ENCODE measurements at places on chromosomes 5 and 9. TPM values are rescaled to one million over a fixed set of nuclear protein-coding genes. Genes with fewer than 3 reads are reported as not detected.

The LCN10 gene
- total RNA-seq: 1.1 TPM

The KCNV2 gene
- not detected for total RNA-seq

The LRRC70 gene
- 0.73 TPM for total RNA-seq

DNA sequence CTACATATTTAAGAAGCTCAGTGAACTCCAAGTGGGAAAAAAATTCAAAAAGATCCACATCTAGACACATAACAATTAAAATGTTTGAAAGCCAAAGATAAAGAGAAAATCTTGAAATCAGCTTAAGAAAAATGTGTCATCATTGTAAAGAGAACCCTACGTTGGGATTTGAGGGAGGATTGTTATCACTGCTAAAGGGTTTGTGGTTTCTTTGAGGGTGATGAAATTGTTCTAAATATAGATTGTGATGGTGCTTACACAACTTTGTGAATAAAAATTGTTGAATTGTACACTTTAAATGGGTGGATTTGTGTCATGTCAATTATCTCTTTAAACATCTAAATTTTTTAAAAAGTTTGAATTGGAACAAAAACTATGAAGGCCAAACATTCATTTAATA is 92.2 kb upstream of the ADAMTS19 start:
- H3K27me3 ChIP-seq: no peaks in the 10 kb centered on the region
- no peaks in the 10 kb centered on the region for H3K4me1 ChIP-seq
- DNase-seq: no peak
- H3K36me3 ChIP-seq: no peaks in the 10 kb centered on the region
- no peak overlapping the region for H3K4me3 ChIP-seq

DNA sequence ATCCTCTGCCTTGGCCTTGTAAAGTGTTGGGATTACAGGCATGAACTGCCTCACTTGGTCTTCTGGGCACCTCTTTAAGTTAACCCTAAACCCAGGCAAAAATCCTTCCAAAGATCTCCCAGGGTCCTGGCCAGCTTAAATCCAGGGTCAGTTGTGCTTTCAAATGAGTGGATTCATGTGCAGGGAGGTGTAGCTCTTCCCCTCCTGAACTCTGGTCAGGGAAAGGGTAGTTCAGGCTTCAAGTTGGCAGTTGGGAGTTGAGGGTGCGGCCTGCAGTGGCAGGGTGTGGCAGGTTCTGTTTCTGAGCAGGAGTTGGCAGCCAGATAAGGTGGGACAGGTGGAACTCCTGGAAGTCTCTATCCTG is 3.6 kb downstream of the HNRNPAB start:
- peaks cover 28% of the 10 kb centered on the region for H3K4me1 ChIP-seq
- peak overlapping the region; percentile 50 for H3K4me3 ChIP-seq
- H3K27ac ChIP-seq: peak overlapping the region; percentile 65
- H3K27me3 ChIP-seq: peaks cover 2% of the 10 kb centered on the region
- H3K36me3 ChIP-seq: peaks cover 74% of the 10 kb centered on the region

DNA sequence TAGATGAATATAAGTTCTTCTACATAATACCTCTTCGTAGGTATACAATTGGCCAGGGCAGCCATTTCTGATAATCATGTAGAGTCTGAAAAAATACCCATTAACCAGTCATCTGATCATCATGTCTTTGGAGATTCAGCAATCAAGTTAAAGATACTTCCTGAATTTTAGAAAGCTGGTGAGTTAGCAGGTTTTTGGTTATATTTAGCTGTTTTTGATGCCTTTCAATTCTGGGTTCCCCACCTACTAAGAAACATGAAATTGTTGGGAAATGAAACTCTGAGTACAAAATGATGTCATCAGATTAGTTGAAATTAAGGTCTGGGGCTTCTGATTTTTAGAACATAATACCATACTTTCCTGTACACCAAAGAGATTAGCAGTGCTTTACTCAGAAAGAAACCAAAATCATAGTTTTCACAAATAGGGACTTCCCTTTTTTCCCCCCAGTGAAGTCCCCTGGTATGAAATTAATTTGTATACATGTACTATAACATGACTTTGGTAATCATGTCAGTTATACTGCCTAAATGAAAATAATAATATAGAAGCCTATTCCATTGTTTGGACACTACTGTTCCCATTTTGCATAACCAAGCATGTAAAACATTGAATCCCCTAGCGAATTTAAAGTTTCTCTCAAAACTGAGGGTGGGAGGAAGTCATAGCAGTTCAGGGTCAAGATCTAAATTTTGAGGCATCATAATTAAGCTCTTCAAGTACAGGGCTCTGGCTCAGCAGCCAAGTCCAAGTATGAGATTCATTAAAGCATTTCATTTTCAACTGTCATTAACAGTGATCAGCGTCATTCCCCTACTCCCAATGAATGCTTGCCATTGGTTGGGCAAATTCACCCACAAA is 17.9 kb downstream of the PRLR start:
- H3K27me3 ChIP-seq: peaks cover 15% of the 10 kb centered on the region
- no peak overlapping the region for H3K4me3 ChIP-seq
- no peaks in the 10 kb centered on the region for H3K36me3 ChIP-seq

DNA sequence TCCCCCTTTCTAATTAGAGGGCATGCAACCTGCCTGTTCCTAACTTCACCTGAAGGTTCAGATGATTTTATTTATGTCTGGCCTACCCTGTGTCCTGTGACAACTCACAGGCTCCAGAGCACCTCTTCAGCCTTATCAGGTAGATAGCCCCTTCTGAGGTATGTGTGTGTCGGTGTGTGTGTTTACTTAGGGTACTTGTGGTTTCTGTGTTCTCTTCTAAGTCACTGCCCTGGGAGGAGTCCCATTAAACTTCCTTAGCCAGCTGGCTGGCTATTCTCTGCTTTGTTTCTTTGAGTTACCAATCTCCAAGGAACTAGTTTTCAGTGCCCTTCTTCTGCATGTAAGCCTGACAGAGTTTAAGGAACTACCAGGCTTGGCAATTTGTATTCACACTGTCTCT is 74.9 kb downstream of the UNC13B start:
- no peak for DNase-seq
- H3K27me3 ChIP-seq: peaks cover 5% of the 10 kb centered on the region
- no peaks in the 10 kb centered on the region for H3K36me3 ChIP-seq
- no peaks in the 10 kb centered on the region for H3K4me1 ChIP-seq

GRCh38 chr9:16752601-16753000 is 117.9 kb downstream of the BNC2 start:
- H3K4me1 ChIP-seq: no peaks in the 10 kb centered on the region
- no peak overlapping the region for H3K4me3 ChIP-seq
- no peaks in the 10 kb centered on the region for H3K27me3 ChIP-seq
- no peak for DNase-seq
- no peaks in the 10 kb centered on the region for H3K36me3 ChIP-seq

The SNCAIP gene
- total RNA-seq: not detected

DNA sequence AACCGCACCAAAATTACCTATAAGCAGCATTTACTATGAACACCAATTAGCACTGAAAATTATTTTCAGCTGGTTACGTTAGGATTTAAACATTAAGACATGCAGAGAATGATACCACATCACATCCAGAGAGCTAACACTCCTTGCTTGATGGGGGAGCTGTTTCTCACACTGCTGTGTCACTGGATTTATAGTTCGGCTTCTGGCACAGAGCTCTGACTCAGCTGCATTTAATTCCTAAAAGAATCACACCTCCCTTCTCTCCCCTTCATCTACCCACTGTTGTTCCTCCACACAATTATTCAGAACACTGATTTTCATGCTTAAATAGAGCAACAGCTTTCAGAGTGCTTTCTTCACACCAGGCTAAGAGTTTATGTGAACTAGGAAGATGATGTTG is 82.6 kb upstream of the SV2C start:
- H3K36me3 ChIP-seq: no peaks in the 10 kb centered on the region
- H3K27me3 ChIP-seq: no peaks in the 10 kb centered on the region
- H3K27ac ChIP-seq: no peak overlapping the region
- DNase-seq: no peak
- H3K4me1 ChIP-seq: no peaks in the 10 kb centered on the region

- peaks cover 24% of the 10 kb centered on the region for H3K4me1 ChIP-seq
- peaks cover 3% of the 10 kb centered on the region for H3K27me3 ChIP-seq
- H3K4me3 ChIP-seq: no peak overlapping the region
- H3K27ac ChIP-seq: peak overlapping the region; percentile 10
- H3K36me3 ChIP-seq: no peaks in the 10 kb centered on the region
These were observed 109.7 kb upstream of the LHFPL2 start for GRCh38 chr5:78758169-78758839.

The AIF1L gene
- 0.72 TPM for total RNA-seq

DNA sequence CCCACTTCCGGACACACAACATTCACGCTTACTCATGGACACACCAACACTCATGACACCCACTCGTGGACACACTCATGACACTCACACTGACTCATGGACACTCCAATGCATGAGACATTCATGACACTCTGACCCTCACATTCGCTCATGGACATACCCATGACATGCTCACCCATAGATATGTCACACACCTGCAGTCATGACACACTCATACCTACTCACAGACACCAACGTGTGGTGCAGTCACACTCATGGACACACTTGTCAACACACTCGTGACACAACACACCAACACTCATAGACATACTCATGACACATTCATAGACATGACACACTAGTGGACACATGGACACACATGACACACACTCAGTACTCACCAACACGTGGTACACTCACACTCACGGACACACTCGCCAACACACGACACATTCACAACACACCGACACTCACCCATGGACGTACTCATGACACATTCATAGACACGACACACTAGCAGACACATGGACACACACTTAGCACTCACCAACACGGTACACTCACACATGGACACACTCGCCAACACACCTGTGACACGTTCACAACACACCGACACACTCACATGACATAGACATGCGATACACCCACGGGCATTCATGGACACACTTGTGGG is 73.4 kb downstream of the PHF2 start:
- DNase-seq: no peak
- H3K4me3 ChIP-seq: no peak overlapping the region
- H3K27ac ChIP-seq: no peak overlapping the region
- H3K27me3 ChIP-seq: no peaks in the 10 kb centered on the region

DNA sequence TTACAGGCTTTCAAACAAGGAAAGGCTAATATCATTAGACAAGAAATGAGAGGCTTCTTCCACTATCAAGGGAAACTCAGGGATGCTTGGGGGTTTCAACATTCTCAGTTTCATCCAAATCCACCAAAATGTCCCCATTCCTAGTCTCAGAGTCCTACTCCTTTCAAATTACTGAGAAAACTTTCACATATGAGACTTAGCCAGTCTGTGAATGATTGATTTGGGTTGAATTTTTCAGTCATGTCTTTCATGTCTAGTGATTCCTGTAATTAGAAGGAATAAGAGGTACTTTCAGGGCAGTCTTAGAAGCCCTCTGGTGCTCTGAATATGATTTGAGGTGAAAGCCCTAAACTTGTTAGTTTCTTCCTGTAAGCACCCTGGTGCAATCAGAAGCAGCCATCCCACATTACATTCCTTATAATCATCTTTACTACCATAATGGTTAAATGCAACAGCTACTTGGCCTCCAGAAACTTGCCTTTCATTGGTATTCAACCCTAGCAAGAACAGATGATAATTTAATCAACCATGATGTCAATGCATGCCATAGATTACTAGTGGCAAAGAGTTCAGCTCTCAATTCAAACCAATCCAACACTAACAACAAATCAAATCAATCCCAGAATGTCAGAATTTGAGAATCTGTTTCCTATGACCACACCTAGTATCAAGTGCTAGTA is 50.7 kb upstream of the RIC1 start:
- H3K4me3 ChIP-seq: no peak overlapping the region
- H3K4me1 ChIP-seq: peaks cover 40% of the 10 kb centered on the region
- no peaks in the 10 kb centered on the region for H3K27me3 ChIP-seq
- H3K36me3 ChIP-seq: peaks cover 23% of the 10 kb centered on the region
- peak overlapping the region; percentile 21 for H3K27ac ChIP-seq

The FBN2 gene
- total RNA-seq: not detected

The PDCD1LG2 gene
- total RNA-seq: 1.5 TPM

GRCh38 chr5:107487056-107487542 is 183.6 kb downstream of the EFNA5 start:
- peaks cover 20% of the 10 kb centered on the region for H3K4me1 ChIP-seq
- no peak overlapping the region for H3K27ac ChIP-seq
- DNase-seq: no peak
- no peak overlapping the region for H3K4me3 ChIP-seq
- H3K36me3 ChIP-seq: no peaks in the 10 kb centered on the region
- H3K27me3 ChIP-seq: peaks cover 10% of the 10 kb centered on the region

DNA sequence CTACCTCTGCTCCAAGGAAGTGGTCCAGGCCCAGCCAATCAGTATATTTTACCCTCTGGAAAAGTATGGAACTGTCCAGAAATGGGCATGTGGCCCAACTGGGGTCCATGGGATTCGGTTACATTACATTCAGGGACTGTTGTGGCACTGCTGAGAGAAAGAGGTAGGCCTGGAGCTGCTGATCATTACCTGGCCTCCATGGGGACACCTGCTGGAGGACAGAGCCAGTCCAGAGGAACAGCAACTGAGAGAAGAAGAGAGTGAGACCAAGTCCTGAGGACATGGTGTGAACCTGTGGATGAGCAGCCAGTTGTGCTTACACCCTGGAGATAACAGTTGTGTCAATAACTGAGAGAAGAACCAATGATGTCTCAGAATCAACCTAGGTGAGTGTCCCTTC is 48.2 kb downstream of the HMHB1 start:
- no peak overlapping the region for H3K4me3 ChIP-seq
- H3K27ac ChIP-seq: no peak overlapping the region
- no peak for DNase-seq
- no peaks in the 10 kb centered on the region for H3K36me3 ChIP-seq
- no peaks in the 10 kb centered on the region for H3K4me1 ChIP-seq

The FAM78A gene
- 51.6 TPM for total RNA-seq

GRCh38 chr5:173236531-173237142 is 1.6 kb upstream of the NKX2-5 start:
- H3K27ac ChIP-seq: no peak overlapping the region
- peaks cover 3% of the 10 kb centered on the region for H3K36me3 ChIP-seq
- peaks cover 13% of the 10 kb centered on the region for H3K4me1 ChIP-seq
- no peak overlapping the region for H3K4me3 ChIP-seq

DNA sequence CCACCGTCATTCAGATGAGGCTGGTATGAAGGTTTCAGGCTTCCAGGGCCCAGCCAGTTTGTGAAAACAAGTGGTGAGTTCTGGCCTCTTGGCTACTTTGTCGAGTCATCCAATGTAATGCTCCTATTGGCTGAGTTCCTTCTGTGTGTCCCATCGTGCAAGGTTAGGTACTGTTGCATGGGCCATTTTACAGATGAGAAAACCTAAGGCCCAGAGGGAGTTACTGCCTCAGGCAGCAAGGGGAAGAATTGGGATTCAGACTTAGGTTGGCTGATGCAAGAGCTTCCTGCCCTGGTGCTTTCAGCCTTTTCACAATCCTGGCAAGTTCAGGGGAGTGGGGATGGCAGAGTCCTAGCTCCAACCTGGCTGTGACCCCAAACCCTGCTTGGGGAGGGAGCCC is 17.4 kb upstream of the PITX1 start:
- no peak for DNase-seq
- H3K36me3 ChIP-seq: no peaks in the 10 kb centered on the region
- H3K27me3 ChIP-seq: peaks cover 65% of the 10 kb centered on the region
- H3K4me1 ChIP-seq: no peaks in the 10 kb centered on the region
- H3K27ac ChIP-seq: no peak overlapping the region
- H3K4me3 ChIP-seq: no peak overlapping the region

The MYOT gene
- not detected for total RNA-seq

The NINJ1 gene
- total RNA-seq: 110 TPM

- peaks cover 48% of the 10 kb centered on the region for H3K27me3 ChIP-seq
- DNase-seq: no peak
- H3K27ac ChIP-seq: no peak overlapping the region
- no peaks in the 10 kb centered on the region for H3K36me3 ChIP-seq
- peaks cover 11% of the 10 kb centered on the region for H3K4me1 ChIP-seq
These were observed 1.6 kb upstream of the ENHO start for GRCh38 chr9:34524349-34524748.

- no peaks in the 10 kb centered on the region for H3K27me3 ChIP-seq
- no peak for DNase-seq
- H3K27ac ChIP-seq: no peak overlapping the region
- H3K4me3 ChIP-seq: no peak overlapping the region
- peaks cover 4% of the 10 kb centered on the region for H3K4me1 ChIP-seq
These were observed 232.1 kb upstream of the PIK3R1 start for GRCh38 chr5:67983251-67984110.
